ENCODE measurements at places on chromosomes 5 and 9.
A peak's percentile ranks its signal among the peaks of the same experiment; 100 is the strongest.

- no peak overlapping the region for H3K4me3 ChIP-seq
- H3K27ac ChIP-seq: no peak overlapping the region
- peaks cover 6% of the 10 kb centered on the region for H3K36me3 ChIP-seq
- H3K4me1 ChIP-seq: peaks cover 7% of the 10 kb centered on the region
- H3K27me3 ChIP-seq: peaks cover 7% of the 10 kb centered on the region
Measured at GRCh38 chr5:109866051-109866450, 176.3 kb downstream of the MAN2A1 start.

- DNase-seq: no peak
- no peaks in the 10 kb centered on the region for H3K27me3 ChIP-seq
- H3K4me1 ChIP-seq: peaks cover 20% of the 10 kb centered on the region
- peak overlapping the region; percentile 10 for H3K4me3 ChIP-seq
Measured at GRCh38 chr5:71907001-71907588, 188.0 kb downstream of the CARTPT start.

- H3K27me3 ChIP-seq: no peaks in the 10 kb centered on the region
- no peak overlapping the region for H3K27ac ChIP-seq
- DNase-seq: no peak
- no peak overlapping the region for H3K4me3 ChIP-seq
- no peaks in the 10 kb centered on the region for H3K4me1 ChIP-seq
Measured at GRCh38 chr9:111752455-111752854, 42.3 kb downstream of the SHOC1 start.

DNA sequence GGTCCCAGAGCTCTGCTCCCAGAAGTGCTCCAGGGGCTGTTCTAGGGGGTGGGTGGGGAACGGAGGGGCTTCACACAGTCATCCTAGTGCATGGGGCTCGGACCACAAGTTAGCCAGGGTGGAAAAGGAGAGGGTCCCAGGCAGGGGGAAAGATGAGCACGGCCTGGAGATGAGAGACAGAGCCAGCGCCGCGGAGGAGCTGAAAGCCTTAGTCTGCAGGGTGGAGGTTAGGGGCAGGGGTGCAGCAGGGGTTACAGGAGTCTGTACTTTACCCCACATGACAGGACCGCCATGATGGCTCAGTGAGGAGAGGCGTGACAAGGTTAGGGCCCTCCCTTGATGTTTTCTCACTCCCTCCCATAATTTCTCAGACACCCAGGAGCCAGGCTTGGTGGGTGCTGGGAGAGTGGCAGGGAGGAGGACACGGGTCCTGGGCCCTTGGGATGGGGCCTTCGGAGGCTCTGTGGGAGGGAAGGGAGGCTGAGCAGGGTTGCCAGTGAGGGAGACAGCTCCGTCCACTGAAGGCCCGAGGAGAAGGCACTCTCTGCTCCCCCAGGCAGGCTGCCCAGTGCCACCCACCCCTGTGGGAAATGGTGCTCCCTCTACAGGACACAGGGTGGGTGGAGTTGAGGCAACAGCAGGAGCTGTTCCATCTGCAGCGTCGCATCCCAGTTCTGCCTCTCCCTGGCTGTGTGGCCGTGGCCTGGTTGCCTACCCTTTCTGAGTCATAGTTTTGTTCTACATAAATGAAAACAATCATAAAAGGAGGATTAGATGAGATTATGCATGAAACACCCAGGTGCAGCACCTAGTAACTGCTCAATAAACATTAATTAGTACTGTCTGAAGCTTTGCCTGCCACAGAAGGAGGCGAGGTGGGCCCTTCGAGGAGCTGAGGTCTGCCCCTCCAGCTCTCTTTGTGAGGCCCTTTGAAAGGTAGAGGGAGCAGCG, 66.2 kb downstream of the NDST1 start:
- no peaks in the 10 kb centered on the region for H3K36me3 ChIP-seq
- no peak overlapping the region for H3K4me3 ChIP-seq
- no peak overlapping the region for H3K27ac ChIP-seq
- H3K4me1 ChIP-seq: peaks cover 3% of the 10 kb centered on the region

GRCh38 chr5:162209005-162209605, 141.5 kb downstream of the GABRG2 start:
- H3K36me3 ChIP-seq: no peaks in the 10 kb centered on the region
- peaks cover 1% of the 10 kb centered on the region for H3K27me3 ChIP-seq
- no peak overlapping the region for H3K4me3 ChIP-seq
- DNase-seq: peak; percentile 68
- H3K27ac ChIP-seq: no peak overlapping the region

DNA sequence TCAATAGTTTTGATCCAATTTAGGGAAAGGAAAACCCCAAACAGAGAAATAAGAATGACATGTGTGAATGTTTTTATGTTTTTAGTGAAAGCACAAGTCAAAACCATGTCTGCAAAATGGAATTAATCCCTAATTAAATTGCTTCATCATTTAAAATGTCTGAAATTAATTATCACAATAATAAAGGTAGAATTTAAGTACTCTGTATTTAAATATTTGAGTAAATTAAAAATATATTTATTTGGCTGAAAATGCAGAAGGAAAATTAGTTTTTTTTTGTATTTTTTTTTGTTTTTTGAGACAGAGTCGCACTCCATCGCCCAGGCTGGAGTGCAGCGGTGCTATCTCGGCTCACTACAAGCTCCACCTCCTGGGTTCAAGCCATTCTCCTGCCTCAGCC, 330.5 kb upstream of the EFNA5 start:
- H3K4me1 ChIP-seq: peaks cover 7% of the 10 kb centered on the region
- no peaks in the 10 kb centered on the region for H3K36me3 ChIP-seq
- H3K27ac ChIP-seq: no peak overlapping the region
- peaks cover 2% of the 10 kb centered on the region for H3K27me3 ChIP-seq
- DNase-seq: no peak

DNA sequence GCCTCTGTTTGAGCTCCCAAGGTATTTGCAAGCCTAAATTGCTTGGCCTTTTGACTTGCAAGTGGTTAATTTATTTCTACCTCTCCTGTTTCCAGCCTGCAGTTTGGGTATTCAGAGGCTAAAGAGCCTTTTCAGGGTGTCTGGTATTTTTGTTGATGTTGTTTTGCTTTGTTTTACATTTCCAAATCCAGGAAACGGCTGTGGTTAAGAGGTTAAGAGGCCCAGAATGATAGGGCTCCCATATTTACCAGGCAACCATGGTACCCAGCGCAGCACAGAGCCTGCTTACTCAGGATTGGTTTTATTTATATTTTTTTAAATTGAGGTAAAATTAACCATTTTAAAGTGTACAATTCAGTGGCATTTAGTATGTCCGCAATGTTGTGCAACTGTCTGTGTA, 92.1 kb downstream of the PDZD2 start:
- H3K27ac ChIP-seq: no peak overlapping the region
- no peaks in the 10 kb centered on the region for H3K36me3 ChIP-seq
- DNase-seq: no peak
- peaks cover 3% of the 10 kb centered on the region for H3K4me1 ChIP-seq
- H3K27me3 ChIP-seq: no peaks in the 10 kb centered on the region

DNA sequence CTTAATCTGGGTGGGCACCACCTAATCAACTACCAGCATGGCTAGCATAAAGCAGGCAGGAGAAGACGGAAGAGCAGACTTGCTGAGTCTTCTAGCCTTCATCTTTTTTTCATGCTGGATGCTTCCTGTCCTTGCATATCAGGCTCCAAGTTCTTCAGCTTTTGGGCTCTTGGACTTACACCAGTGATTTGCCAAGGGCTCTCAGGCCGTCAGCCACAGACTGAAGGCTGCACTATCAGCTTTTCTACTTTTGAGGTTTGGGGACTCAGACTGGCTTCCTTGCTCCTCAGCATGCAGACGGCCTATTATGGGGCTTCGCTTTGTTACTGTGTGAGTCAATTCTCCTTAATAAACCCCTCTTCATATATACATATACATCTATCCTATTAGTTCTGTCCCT, 180.2 kb downstream of the TRPM3 start:
- H3K27me3 ChIP-seq: no peaks in the 10 kb centered on the region
- no peak overlapping the region for H3K4me3 ChIP-seq
- DNase-seq: no peak
- H3K27ac ChIP-seq: no peak overlapping the region
- H3K36me3 ChIP-seq: no peaks in the 10 kb centered on the region
- no peaks in the 10 kb centered on the region for H3K4me1 ChIP-seq

DNA sequence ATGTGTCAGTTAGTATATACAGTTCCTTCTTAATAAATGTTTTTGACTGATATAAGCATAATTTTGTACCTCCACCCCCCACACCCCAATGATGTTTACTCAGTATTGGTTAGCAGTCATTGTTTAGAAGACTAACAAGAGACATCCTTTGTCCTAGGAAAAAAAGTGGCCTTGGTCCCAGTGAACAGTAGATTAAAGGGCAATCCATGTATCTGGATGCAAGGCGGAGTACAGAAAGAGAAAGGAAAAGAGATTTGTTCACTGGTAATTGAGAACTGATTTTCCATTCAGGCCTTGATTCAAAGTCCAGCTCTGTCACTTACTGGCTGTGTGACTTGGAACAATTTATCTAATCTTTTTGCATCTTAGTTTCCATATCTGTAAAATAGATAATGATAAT, 4.6 kb downstream of the RALGPS1 start:
- H3K4me3 ChIP-seq: no peak overlapping the region
- no peak overlapping the region for H3K27ac ChIP-seq

DNA sequence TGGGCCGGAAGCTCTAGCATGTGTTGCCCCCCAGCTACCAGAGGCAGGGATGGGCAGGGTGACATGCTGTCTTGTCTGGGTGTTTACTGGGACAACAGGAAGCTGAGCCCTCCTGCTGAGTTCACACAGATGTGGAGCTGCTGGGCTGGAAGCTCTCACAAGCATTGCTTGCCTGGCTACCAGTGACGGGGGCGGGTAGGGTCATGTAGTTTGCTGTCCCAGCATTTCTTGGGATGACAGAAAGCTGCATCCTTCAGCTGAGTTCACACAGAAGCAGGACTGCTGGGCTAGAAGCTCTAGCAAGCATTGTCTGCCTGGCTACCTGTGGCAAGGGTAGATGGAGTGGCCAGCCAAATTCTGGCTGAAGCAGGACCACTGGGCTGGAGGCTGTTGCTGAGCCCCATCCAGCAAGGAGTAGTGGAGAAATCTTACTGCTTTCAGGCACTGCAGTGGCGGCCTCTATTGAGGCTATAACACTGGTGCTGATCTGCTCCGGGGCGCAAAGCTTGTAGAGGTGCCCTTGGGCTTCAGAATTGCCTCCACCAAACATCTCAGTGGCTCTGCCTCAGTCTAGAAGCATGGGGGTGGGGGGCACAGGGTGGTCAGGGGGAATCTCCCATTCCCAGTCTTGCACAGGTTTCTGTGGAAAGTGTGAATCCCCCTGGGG, 25.1 kb downstream of the POLK start:
- peaks cover 10% of the 10 kb centered on the region for H3K4me1 ChIP-seq
- H3K27ac ChIP-seq: no peak overlapping the region
- no peak for DNase-seq
- H3K27me3 ChIP-seq: peaks cover 3% of the 10 kb centered on the region

DNA sequence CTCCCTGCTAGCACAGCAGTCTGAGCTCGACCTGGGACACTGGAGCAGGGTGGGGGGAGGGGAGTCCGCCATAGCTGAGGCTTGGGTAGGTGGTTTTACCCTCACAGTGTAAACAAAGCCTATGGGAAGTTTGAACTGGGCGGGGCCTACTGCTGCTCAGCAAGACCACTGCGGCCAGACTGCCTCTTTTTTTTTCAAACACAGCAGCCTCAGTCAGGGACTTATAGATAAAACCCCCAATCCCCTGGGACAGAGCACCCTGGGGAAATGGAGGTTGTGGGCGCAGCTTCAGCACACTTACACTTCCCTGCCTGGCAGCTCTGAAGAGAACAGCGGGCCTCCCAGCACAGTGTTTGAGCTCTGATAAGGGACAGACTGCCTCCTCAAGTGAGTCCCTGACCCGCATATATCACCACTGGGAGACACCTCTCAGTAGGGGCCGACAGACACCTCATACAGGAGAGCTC, 151.1 kb upstream of the APC start:
- H3K36me3 ChIP-seq: peaks cover 18% of the 10 kb centered on the region
- H3K27me3 ChIP-seq: peaks cover 2% of the 10 kb centered on the region
- H3K4me1 ChIP-seq: no peaks in the 10 kb centered on the region
- H3K4me3 ChIP-seq: no peak overlapping the region

DNA sequence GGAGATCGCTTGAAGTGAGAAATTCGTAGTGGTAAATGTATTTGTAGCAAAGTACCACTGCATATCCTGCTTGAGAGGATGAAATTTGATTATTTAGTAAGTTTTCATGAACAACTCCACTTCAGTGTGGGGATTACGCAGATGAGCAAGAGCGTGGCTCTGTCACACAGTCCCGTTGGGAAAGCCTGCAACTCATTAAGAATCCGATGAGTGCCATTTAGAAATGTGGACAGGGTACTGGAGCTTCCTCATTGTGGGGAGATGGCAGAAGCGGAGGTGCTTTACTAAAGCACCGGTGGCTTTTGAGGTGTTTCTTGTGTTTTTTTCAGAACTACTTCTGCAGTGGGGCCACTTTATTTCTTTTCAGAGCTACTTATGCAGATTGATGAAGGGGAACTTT, 1.4 kb downstream of the TJP2 start:
- H3K4me1 ChIP-seq: peaks cover 18% of the 10 kb centered on the region
- H3K36me3 ChIP-seq: no peaks in the 10 kb centered on the region
- H3K27me3 ChIP-seq: peaks cover 6% of the 10 kb centered on the region
- DNase-seq: no peak
- peak overlapping the region; percentile 89 for H3K4me3 ChIP-seq
- no peak overlapping the region for H3K27ac ChIP-seq

DNA sequence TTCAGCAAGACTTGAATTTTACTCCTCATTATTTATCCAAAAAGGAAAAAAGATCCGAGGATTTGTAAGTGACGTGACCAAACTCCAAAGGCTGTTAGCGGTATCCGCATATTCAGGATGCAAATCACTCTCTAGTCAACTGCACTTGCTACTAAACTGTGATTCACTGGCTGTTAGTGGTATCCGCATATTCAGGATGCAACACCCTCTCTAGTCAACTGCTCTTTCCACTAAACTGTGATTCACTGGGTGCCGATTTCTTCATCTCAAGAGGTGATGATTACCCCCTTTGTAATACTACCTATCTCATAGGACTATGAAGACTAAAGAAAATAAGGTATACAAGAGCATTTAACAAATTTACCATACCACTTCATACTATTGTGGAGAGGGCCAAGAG, 5.7 kb downstream of the MAPKAP1 start:
- DNase-seq: no peak
- H3K36me3 ChIP-seq: no peaks in the 10 kb centered on the region
- no peak overlapping the region for H3K4me3 ChIP-seq
- peaks cover 14% of the 10 kb centered on the region for H3K4me1 ChIP-seq
- no peaks in the 10 kb centered on the region for H3K27me3 ChIP-seq

DNA sequence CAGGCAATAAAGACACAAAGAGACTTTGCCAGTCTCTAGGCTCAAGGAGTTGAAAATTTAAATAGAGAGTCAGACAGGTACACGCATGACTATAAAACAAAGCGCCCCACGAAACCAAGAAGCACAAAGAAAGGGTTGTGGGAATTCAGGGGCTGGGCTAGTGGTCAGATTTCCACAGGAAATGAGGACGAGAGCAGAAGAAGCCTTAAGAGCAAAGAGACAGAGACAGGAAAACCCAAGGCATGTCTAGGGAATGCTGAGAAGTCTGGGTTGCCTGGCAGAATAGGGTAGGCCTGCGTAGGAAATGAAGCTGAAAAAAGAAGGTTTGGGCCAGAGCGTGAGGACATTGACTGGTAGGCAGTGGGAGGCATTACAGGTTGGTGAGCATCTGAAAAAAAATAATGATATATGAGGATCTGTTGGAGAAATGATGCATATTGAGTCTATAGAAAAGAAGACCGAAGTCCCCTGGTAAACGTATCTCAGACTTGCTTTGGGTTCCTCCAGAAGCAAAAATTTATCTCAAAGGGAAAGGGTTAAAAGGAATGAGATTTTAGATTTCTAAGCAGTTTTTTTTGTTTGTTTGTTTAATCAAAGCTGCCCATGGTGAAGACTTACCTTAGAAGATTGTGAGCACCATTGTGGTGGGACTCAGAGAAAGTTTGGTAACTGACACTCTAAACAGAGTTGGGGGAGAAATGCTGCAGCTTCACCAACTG, 51.8 kb downstream of the SLC1A3 start:
- no peak overlapping the region for H3K27ac ChIP-seq
- peaks cover 2% of the 10 kb centered on the region for H3K4me1 ChIP-seq
- no peaks in the 10 kb centered on the region for H3K27me3 ChIP-seq
- no peak overlapping the region for H3K4me3 ChIP-seq
- DNase-seq: no peak
